A673 (cell line): ENCODE measurements at places on chromosomes 12 and 14.

- no peak for DNase-seq
These were observed 16.7 kb downstream of the GRIP1 start for GRCh38 chr12:66662179-66662578.

GRCh38 chr14:75322746-75323145, 44.1 kb downstream of the FOS start:
- DNase-seq: no peak

GRCh38 chr14:50082308-50082742, 34.0 kb downstream of the VCPKMT start:
- DNase-seq: no peak

DNA sequence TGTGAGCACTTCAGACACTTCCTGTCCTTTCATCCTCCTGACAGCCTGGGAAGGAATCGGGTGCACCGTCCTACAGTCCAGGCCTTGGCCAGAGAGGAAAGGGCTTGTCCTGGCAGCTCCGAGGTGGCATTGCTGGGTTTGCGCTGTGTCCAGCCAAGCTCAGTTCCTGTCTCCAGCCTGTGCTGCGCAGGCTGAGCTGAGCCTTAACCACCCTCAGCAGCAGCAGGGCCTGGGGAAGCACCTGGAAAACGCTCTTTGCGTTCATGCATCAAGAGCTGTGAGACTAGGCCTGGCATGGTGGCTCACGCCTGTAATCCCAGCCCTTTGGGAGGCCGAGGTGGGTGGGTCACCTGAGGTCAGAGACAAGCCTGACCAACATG, 33.7 kb upstream of the EML1 start:
- DNase-seq: no peak

GRCh38 chr12:86249276-86249675, 6.9 kb downstream of the MGAT4C start:
- DNase-seq: no peak

DNA sequence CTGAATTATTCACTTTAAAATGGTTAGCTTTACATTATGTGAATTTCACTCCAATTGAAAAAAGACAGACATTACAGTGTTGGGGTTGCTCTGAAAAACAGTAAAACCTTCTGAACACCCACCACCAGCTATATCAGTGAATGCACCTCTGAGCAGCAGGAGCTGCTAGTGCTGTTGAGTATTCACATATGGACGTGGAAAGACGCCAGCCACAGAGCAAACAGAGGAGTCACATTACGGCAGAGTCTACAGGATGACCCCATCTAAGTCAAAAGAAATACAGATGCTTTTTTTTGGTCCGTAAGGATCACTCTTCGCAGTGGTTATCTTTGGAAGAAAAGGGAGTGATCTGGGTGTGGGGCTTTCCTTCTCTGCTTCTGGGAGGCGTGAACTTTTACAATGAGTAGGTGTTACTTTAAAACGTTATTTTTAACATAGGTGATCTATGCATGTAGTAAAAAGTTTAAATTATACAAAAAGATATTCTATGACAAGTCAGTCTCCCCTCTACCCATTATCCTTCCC, 4.5 kb downstream of the HVCN1 start:
- DNase-seq: no peak

GRCh38 chr14:38286452-38286851, 30.6 kb upstream of the CLEC14A start:
- no peak for DNase-seq

GRCh38 chr12:42145552-42146215, 1.0 kb upstream of the GXYLT1 start:
- DNase-seq: no peak

DNA sequence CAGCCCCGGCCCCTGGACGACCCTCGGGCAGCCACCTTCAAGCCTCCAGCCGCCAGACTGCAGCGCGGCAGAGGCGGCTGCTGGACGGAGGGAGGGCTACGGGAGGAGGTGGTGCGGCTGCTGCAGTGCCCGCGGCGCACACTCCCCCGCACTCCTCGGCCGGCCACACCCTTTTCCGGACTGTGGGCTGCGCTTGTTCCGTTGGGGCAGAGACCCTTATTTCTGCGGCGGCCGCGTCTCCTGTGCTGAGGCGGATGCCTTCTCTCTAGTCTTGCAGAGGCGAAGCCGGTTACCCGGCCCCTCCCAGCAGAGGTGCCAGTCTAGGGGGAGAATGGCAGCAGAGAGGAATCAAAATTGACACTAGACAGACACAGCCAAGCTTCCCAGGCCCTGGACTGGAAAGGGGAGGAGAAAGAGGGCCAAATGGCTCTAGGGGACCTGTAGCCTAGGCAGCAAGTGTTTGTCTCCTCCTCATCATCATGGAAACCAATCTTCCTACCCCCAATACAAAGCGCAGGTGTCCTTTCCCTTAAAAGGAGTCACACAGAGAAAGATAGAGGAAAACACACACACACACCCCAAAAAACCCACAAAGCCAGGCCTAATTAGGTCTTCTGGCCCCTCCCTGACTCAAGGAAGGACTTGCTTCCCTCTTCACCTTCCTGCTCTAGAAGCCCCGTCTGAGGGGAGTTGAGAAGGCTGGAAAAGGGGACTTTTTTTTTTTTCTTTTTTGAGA, 1.3 kb downstream of the ESYT1 start:
- peak; percentile 67 for DNase-seq

DNA sequence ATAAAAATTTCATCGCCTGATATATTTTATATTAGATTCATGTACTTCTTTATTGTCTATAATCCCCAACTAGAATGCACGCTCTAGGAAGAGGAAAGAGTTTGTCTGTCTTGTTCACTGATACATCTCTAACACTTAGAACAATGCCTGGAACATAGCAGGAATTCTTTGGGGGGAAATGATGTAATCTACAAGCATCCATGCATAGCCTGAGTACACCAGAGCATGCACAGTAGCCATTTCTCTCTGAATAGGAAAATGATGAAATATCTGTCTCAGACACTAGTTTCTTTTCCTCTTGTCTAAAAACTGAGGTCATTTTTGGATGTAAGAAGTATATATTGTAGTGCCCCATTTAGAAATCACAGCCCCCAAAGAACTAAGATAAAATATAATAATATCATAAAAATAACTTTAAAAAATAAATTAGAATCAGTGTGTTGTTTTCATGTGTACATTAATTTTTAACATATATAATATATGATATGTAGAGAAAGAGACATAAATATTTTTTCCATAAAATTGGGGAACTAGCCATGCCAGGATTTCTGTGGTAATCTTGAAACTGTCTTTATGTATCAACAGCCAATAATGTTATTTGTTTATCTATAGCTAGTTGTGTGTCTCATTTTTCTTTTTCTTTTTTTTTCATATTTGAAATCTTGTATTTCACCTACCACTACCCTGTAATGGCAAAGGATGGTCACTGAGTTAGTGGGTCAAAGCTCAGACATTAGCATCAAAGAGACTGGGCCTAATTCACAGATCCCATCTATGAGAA, 155.6 kb upstream of the TMCC3 start:
- peak; percentile 64 for DNase-seq

DNA sequence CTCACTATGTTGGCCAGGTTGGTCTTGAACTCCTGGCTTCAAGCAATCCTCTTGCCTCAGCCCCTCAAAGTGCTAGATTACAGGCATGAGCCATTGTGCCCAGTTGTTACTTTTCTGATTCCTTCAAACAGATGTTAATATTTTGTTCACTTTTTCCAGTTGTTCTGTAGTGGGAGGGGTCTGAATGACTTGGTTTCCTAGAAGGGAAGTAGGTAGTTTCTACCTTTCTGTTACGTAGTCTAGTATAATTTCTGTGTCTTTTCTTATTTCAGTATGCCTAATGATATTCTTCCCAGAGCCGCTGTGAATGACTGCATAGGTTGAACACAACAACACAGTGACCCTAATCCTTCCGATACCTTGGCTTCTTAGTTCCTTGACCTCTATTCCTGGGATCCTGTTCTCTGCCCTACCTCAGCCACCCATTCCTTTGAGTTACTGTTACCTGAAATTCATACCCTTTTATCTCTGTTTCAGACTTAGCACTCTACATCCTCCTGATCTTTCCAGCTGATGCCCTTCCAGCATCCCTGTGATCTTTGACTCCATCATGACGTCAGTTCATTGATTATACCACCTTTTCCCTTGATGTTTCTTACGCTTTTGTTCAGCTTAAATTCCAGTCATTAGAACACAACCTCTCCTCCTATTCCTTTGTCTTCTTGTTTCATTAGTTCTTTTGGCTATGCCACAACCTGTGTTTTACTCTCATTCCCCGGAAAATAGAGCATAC, 33.3 kb downstream of the RCOR1 start:
- DNase-seq: no peak

DNA sequence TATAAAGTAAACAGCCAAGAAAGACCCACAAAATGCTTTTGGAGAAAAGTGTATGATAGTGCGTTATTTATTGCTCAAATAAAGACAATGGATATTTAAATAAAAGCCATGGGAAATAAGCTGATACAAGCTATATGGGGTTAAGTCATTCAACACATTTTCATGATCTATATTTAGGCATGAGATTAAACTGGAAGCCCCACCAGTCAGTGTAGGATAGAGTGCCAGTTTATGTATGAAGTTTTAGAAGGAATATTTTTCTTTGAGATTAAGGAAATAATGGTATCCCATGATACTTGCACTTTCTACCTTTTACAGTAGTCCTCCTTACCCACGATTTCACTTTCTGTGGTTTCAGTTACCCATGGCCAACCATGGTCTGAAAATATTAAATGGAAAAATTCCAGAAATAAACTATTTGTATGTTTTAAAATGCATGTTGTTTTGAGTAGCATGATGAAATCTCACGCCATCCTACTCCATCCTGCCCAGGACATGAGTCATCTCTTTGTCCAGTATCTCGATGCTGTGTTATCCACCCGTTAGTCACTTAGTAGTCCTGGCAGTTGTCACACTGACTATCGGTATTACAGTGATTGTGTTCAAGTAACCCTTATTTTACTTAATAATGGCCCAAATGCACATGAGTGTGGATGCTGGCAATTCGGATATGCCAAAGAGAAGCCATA, 22.3 kb downstream of the SYT1 start:
- DNase-seq: peak; percentile 84

DNA sequence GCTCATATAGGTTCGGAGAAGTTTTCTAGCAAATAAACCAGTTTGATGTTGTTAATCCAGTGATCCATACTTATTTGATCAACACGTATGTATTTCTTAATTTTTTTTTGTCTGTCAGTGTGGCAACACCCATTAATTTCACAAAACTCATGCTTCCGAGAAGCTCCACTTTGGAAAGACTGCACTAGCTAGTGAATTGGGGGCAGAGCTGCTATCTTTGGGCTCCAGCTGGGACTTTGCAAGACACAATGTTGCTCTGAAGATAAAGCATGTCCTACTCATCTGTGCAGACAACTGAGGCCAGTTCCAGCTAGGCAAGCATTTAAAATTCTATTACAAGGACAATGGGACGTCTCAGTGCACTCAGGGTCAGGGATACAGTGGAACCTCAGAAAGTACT, 298.4 kb downstream of the NUAK1 start:
- no peak for DNase-seq

DNA sequence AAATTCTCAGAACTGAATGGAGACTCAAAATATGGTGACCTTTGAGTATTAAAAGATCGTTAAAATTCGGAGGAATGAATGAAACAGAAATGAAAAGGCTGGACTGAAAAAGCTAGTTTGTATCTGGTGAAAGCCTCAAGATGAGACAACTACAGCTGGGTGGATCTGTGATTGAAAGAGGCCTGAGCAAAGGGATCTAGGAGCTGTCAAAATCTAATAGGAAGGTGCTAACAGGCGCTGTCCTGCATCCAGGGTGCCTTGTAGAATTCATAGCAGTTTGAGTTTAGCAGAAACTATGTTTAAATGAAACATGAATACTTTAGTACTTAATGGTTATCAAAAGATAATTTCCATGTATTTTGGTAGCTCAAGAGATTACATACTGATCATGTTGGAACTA, 2.3 kb downstream of the YY1 start:
- no peak for DNase-seq

GRCh38 chr12:28110329-28110728, 79.9 kb upstream of the CCDC91 start:
- no peak for DNase-seq

- no peak for DNase-seq
These were observed 72.5 kb upstream of the SLC38A4 start for GRCh38 chr12:46898152-46898931.

DNA sequence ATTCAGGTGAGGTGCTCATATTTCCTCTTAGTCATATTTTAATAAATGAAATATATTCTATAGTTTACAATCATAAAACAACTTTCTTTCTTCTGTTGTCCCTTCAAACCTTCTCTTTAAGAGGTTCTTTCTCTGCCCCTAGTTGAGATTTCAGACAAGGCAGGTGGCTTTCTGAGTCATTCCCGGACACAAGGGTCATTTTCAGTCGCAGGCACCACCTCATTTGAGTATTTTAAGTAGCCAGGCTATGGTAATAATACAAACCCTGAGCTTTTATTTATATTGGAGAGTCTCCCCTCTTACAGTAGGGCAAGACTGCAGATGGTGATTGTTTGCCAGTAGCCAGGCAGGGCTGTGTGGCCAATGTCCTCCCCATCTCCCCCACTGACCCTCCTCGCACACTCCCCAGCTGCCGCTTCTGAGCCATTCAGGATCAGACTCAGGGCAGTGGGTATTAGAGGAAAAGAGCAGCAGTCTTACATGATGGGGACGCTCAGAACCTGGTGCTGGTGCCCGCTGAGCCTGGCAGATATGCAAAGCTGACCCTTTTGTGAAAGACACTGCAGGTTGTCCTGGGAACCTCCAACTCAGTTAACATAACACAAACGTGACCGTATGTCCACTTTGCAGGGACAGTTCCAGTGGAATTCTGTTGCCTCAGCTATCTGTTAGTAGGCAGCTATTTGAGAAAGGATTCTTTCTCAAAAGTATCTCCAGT, 101.1 kb upstream of the BCL2L14 start:
- no peak for DNase-seq

DNA sequence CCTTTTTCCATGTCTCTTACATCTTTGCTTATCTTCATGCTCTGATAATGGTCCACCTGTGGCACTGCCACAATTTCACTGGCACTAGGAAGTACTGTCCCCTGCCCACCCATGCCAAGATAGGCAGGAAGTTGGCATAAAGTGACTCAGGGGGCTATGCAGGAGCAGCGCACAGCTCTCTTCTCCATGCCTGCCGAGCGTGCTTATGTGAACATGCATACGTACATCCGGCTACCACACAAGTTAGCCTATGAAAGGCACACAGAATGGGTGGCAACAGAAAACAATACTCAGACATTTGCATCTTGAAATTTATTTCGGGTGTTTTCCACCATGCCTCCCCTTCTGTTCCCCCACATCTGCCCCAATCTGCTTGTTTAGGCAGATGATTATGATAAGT, 174.4 kb upstream of the GZMB start:
- DNase-seq: no peak

DNA sequence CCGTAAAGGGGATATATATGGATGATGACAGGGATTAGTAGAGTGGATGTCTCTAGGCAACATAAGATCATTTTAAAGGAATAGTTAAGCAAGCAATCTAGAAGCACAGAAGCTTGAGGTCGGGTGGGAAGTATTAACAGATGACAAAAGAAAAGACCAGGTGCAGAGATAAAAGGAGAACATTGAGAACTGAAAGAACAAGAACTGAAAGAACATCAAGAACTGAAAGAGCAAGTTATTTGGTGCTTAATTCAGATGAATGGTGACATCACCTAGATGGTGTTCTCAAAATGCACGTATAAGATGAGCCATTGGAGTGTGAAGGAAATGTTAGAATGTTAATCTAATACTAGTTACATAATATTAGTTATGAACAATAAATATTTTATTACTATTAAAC, 224.0 kb upstream of the PDE3A start:
- no peak for DNase-seq

GRCh38 chr14:60819575-60819974, 85.0 kb downstream of the MNAT1 start:
- DNase-seq: no peak
